ENCODE measurements at places on chromosomes 12 and 14.

- no peak for DNase-seq
Measured at GRCh38 chr12:107761502-107761904, 566 bp upstream of the PRDM4 start.

- no peak for DNase-seq
Measured at GRCh38 chr12:71460318-71460717, 20.7 kb downstream of the LGR5 start.

- no peak for DNase-seq
Measured at GRCh38 chr12:107948391-107948945, 174.0 kb downstream of the ASCL4 start.

DNA sequence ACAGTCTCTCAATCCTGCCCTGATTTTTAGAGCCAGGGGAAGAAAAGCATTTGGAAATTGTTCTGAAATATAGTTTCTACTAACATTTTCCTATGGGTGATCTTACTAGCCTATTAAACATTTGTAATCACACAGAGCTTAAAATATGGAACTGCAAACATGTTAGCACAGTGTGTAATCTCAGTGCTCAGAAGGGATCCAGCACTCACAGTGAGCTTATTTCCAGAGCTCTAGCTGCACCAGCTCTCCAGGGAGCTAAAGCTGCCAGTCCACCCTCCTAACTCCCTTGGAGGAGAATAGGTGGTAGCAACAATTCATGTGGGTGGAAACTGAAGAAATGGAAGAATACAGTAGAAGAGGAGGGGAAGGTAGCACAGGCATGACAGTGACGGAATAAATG lies 64.9 kb upstream of the SYT1 start:
- no peak for DNase-seq

DNA sequence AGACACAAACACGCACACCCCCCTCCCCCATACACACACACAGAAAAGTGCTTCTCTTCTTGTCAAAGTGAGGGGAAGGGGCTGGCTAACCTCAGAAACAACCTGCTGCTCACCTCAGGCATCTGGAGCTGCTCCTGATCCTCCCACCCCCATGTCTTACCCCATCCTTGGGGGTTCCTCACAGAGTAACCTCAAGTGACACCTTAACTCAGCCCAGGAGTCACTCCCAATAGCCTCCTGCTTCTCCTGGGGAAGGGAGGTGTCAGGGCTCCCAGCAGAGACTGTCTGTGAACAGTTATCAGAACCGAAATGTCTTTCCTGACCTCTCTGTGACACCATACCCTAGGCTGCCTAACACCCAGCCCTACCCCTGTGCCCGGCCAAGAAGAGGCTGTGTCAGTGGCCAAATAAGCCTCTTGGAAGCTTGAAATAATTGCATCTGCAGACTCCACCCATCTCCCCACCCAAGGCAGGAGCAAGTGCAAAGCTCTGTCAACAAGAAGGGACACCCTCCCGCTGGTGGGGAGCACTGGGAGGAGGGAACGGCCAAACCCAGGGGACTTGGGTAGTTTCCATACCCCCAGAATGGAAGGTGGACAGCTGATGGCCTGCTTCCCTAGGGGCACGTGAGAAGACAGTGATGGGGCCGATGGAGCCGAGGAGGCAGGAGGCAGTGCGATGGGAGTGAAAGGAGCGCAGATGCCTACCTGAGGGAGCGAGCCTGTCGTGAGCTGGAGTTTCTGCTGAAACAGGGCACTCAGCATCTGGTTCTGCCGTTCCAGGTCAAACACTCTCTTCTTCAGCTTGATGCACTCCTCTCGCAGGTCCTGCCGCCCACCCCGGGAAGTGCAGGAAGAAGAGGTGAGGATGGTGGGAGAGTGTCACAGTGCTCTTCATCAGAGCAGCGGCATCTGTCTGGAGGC lies 26.8 kb downstream of the NCKAP5L start:
- DNase-seq, result no peak

DNA sequence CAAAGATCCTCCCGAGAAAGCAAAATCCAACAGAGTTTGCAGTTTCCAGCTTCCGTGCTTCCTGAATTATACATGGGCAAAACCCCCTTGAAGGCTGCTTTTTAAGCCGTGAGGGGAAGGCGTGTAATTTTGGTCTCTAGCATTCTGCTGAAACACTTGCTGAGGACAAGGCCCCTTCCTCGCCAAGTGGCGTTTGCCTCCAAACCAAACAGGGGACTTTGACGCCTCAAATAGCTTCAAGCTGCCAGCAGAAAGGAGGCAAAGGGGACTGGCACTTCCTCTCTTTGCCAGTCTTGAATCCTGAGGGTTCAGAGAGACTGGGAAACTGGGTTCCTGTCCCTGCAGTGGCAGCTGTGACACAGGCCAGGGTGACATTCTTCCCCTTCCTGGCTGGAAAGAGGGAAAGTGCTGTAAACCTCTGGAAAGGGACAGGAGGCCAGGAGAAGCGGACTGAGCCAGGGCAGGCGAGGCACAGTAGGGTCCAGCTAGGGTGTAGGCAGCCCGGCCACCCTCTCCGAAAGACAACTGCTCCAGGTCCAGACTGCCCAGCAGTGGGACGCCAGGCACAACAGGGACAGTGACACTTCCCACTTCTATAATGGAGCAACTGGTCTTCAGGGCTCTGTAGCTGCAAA lies 96.2 kb upstream of the MED13L start:
- no peak for DNase-seq

GRCh38 chr12:45547822-45548221 lies 181.7 kb upstream of the ARID2 start:
- DNase-seq, result peak; percentile 36

DNA sequence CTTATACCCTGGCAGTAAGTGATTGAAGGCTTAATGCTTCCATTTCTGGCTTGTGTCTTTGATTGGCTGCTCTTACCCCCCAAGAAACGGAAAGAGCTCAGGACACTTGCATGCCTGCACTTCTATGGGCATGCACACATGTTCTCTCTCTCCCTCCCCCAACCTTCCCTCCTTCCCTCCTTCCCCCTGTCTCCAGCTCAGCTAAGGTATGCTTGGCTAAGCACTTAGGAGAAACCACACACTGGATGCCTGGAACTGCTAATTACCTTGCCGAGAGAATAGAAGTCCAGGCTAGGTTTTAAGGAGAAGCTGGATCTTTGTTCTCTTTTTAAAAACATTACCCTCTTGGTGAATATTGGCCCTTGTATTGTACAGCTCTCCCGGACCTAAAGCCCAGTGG lies 1072.8 kb upstream of the TMEM132C start:
- no peak for DNase-seq

- no peak for DNase-seq
Measured at GRCh38 chr12:128755566-128755965, 68.2 kb downstream of the SLC15A4 start.

GRCh38 chr14:24542346-24542936 lies 33.6 kb downstream of the CTSG start:
- no peak for DNase-seq

GRCh38 chr14:68222726-68223125 lies 403.1 kb downstream of the RAD51B start:
- DNase-seq, result no peak

- no peak for DNase-seq
Measured at GRCh38 chr14:102047808-102048540, 38.9 kb downstream of the HSP90AA1 start.

DNA sequence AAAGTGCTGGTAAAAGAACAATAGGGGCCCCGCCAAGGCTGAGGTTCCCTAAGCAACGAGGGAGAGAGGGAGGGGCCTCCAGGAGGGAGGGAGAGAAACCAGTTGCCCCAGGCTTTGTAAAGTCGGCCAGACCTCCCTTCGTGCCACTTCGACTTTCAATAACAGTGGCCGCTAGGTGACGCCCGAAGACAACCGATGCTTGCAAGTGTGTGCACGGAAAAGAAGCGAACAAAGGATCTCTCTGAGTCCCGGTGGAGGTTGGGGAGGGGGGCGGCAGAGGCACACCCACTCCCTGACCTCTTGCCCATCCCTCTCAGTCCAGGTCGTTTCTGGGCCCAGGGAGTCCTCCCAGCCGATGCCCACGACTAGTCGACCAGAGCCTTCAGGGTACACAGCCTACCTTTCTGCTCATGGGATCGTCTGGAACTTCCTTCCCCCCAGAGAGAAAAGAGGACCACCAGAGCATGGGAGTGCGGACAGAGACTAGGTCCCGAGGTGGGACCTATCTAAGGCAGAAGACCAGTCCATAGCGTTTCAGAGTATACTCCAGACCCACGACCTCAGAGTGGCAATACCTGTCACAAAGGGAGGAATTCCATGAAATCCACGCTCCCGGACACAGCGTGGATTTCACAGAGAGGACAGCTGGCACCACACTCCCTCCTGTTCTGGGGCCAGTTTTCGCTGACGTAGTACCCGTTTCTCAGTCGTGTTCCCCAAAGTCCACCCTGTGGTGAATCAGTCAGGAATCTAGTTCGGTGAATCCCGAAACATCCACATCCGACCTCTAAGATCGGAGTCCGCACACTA lies 262.7 kb upstream of the ALG10B start:
- DNase-seq, result no peak

DNA sequence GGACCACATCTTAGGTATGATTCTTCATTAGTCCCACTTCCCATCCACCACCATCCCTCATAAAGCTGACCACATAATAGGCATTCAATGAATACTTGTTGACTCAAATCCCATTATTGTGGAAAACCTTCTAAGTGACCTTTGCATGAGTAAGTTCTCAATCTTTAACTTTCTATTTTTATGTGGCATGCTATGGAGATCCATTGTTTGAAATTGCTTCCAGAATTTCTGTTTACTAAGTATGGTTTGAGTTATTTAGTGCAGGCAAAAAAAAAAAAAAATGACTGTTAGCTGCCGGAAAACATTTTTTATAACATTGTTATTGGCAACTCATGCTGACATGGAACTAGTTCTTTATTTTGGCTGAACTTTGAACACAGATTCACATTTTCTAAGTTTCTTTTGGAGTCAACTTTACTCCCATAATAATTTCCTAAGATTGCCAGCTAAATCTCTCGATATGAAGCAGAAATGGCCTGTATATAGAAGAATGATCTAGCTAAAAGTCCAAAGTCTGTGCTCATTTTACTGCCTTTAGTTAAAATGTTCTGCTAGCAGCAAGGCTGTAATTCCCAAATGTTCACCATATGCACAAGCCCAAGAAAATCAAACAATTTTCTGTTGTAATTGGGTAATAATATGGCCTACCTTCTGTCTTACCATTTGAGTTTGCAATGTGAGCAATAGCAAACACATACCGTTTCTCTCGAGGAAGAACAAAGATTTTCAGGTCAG lies 77.9 kb downstream of the PTGER2 start:
- DNase-seq, result no peak

GRCh38 chr14:104813286-104813685 lies 12.4 kb downstream of the ZBTB42 start:
- DNase-seq, result no peak

DNA sequence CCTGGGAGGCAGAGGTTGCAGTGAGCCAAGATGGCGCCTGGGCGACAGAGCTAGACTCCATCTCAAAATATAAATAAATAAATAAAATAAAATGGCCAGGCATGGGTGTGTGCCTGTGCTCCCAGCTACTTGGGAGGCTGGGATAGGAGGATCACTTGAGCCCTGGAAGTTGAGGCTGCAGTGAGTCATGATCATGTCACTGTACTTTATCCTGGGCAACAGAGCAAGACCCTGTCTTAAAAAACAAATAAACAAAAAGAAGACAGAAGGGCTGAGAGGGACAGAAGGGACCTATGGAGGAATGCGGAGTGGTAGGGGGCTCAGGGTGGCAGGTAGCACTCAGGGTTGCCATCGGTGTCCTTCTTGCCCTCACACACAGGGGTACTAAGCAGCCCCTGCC lies 40.8 kb downstream of the PRPF40B start:
- no peak for DNase-seq

GRCh38 chr14:105488781-105489541 lies 2.1 kb upstream of the TEDC1 start:
- DNase-seq, result no peak

DNA sequence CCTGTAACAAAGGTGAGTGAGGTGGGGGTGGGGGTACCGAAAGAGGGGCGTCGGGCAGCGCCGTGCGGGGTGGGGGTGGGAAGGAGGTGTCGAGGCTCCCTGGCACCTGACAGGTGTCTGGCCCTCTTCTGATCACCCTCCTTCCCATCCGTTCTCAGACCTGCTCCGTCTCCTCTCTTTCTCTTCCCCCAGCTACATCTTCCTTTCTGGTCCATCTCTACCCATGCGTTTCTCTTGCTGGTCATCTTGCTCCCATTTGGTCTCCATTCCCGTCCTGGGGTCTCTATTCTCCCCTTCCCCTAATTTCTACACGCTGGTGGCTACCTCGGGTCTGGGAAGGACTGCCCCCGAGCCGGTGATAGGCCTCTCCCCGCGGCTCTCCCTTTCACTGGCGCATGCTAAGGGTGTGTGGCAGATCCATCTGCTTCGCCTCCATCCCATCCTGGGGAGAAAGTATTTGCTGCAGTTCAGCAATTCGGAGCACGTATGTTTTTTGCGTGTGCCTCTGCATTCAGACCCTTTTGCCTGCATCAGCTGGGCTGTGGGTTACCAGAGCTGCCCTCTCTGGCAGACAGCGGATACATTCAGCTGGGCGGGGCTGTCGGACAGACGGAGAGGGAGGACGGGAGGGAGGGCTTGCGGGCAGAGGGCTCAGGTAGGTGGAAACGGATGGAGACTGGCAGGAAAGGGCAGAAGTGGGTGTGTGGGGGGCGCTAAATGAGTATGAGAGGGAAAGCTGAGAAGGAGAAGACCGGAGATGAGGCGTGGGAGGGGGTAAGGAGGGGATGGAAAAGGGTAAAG lies 730 bp downstream of the CLSTN3 start:
- DNase-seq, result peak; percentile 13

DNA sequence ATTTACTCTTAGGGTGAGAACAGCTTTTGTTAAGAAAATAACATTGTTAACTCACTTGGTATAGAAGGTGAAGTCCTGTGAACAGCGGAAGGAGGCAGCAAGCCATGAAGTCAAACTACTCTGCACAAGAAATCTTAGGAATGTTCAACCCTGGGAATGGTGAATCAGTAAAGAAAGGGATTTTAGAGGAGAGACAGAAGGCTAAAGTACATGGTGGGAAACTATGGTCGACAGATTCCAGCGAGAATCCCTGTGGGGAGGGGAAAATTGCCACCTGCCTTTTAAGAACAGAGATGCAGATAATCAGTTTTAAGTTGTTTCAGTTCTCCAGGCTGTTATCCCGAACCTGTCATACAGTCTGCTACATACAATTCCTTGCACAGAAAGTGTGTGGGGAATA lies 63.2 kb upstream of the PTPRR start:
- DNase-seq, result no peak

GRCh38 chr12:80441921-80442320 lies 2.1 kb upstream of the PTPRQ start:
- DNase-seq, result no peak

- no peak for DNase-seq
Measured at GRCh38 chr12:47700263-47700662, 5.6 kb downstream of the RPAP3 start.

- DNase-seq, result no peak
Measured at GRCh38 chr14:99554757-99555531, 49.1 kb downstream of the CCDC85C start.
